ENCODE measurements at places on chromosomes 2 and 18. TPM values are rescaled to one million over a fixed set of nuclear protein-coding genes. Genes with fewer than 3 reads are reported as not detected.

- no peaks in the 10 kb centered on the region for H3K27me3 ChIP-seq
- no peak overlapping the region for H3K4me3 ChIP-seq
- no peaks in the 10 kb centered on the region for H3K4me1 ChIP-seq
- DNase-seq = peak; percentile 35
- H3K36me3 ChIP-seq = peaks cover 39% of the 10 kb centered on the region
Observed at GRCh38 chr18:49250816-49251388, 209.5 kb downstream of the DYM start.

- no peak overlapping the region for H3K27ac ChIP-seq
Observed at GRCh38 chr2:54545702-54546450, 89.7 kb downstream of the SPTBN1 start.

The SGPP2 gene
- total RNA-seq = 9.4 TPM

- no peak for DNase-seq
- peaks cover 48% of the 10 kb centered on the region for H3K27me3 ChIP-seq
- no peak overlapping the region for H3K27ac ChIP-seq
- H3K36me3 ChIP-seq = no peaks in the 10 kb centered on the region
Observed at GRCh38 chr2:118805064-118805690, 42.3 kb downstream of the EN1 start.

- H3K27ac ChIP-seq = no peak overlapping the region
- no peak for DNase-seq
- no peaks in the 10 kb centered on the region for H3K4me1 ChIP-seq
- H3K36me3 ChIP-seq = no peaks in the 10 kb centered on the region
- H3K4me3 ChIP-seq = no peak overlapping the region
Observed at GRCh38 chr18:10354241-10354811, 100.1 kb upstream of the APCDD1 start.

GRCh38 chr18:31246460-31246859, 71.5 kb upstream of the DSG1 start:
- DNase-seq = no peak
- no peaks in the 10 kb centered on the region for H3K27me3 ChIP-seq
- no peak overlapping the region for H3K4me3 ChIP-seq
- H3K27ac ChIP-seq = no peak overlapping the region

- H3K4me1 ChIP-seq = peaks cover 6% of the 10 kb centered on the region
- DNase-seq = no peak
- H3K4me3 ChIP-seq = no peak overlapping the region
- H3K27ac ChIP-seq = no peak overlapping the region
Observed at GRCh38 chr2:179966778-179967394, 40.2 kb downstream of the CWC22 start.

GRCh38 chr2:200405599-200406298, 99.3 kb downstream of the SPATS2L start:
- H3K27ac ChIP-seq = peak overlapping the region; percentile 45
- no peaks in the 10 kb centered on the region for H3K27me3 ChIP-seq
- peaks cover 29% of the 10 kb centered on the region for H3K4me1 ChIP-seq

The NEUROD1 gene
- total RNA-seq = not detected

GRCh38 chr2:168482952-168483831, 27.1 kb downstream of the CERS6 start:
- no peak for DNase-seq
- H3K27ac ChIP-seq = no peak overlapping the region
- peaks cover 32% of the 10 kb centered on the region for H3K4me1 ChIP-seq
- H3K4me3 ChIP-seq = no peak overlapping the region
- H3K27me3 ChIP-seq = no peaks in the 10 kb centered on the region

The SFT2D3 gene
- 3.1 TPM for total RNA-seq

GRCh38 chr2:222468346-222468745, 44.0 kb downstream of the SGPP2 start:
- no peak overlapping the region for H3K27ac ChIP-seq
- no peaks in the 10 kb centered on the region for H3K36me3 ChIP-seq
- H3K4me3 ChIP-seq = no peak overlapping the region
- peaks cover 12% of the 10 kb centered on the region for H3K27me3 ChIP-seq
- H3K4me1 ChIP-seq = no peaks in the 10 kb centered on the region
- DNase-seq = no peak

DNA sequence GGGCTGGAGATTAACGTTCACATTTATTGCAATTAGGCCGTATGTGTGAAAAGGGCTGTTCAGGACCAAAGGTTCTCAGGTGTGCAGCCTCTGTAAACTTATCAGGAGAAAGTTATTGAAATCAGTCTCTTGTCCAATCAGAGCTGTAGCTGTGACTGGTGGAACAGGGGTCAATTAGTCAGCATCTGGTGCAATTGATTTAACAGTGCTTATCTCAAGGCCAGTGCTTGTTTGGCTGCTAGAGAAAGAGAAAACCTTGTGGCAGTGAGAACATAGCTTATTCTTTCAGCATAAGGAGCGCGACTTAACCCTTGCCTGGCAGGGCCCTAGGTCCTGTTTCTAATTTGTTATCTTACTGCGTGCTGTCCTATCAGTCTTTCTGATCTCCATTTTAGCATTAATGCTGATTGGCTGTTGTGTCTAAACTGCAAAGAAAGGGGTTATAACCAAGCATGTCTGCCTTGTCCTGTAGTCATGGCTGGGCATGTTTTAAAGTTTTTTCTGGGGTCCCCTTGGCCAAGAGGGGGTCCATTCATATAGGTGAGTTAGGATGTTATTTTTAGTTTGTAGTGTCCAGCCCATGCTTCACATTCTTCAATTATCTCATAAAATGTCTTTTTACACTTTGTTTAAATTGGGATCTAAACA, 66.4 kb downstream of the CYB5A start:
- H3K4me3 ChIP-seq = no peak overlapping the region
- no peak for DNase-seq
- H3K4me1 ChIP-seq = no peaks in the 10 kb centered on the region
- no peaks in the 10 kb centered on the region for H3K36me3 ChIP-seq
- H3K27ac ChIP-seq = no peak overlapping the region

DNA sequence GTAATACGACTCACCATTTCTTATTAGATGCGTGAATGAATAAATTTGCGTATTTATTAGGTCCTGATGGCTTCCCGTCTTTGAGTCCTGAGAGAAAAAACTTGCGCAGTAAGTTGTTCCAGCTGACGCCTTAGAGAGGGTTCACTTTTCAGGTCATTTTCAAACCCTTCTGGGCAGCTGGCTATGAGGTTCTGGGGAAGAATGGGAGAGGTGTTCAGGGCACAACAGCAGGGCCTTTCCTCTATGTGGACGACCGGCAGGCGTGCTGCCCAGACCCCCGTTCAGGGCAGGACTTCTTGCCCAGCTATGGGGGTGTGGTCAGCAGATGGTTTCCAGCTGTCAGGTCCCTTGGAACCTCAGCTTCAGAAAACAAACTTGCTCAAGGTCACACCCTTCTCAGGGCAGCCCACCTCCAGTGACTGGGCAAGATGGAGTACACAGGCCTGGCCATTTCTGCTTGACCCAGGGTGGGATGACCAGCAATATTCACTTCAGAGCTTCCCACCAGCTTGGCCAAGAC, 61.1 kb upstream of the TNP1 start:
- H3K4me1 ChIP-seq = no peaks in the 10 kb centered on the region
- H3K27ac ChIP-seq = no peak overlapping the region
- no peaks in the 10 kb centered on the region for H3K36me3 ChIP-seq
- no peak overlapping the region for H3K4me3 ChIP-seq

DNA sequence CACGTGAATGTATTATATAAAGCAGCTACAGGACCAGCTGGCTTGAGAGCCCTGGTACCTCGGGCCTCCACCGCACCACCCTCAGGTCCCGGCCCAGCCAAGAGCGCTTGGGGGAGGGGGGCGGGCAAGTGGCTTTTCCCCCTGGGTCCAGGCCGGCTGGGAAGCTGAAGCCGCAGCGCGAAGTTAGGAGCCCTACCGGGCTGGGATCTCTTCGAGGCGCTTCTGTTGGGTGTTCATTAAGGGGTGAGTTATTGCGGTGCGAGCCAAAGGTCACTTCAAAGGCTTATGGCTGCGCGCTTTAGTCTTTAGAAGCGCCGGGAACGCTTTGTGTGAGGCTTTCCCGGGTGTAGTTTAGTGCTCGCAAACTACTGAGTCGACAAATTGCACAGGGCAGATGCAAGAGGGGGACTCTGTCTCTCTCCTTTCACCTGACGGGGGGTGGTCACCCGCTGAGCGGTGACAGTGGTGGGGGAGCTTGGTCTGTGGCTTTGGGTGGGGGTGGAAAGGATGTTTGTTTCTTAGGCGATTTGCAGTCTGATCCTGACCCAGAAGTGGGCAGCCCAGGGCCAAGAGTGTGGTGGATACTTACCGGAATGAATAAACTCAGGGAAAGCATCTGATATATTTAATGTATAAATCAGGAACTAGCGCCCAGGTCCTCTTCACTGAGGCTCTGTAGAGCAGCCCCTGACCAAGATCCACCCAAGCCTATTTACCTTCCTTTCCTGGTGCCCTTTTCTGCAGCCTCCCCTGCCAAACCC, 6.0 kb downstream of the HOXD3 start:
- no peaks in the 10 kb centered on the region for H3K36me3 ChIP-seq
- no peak overlapping the region for H3K27ac ChIP-seq
- H3K27me3 ChIP-seq = peaks cover 80% of the 10 kb centered on the region
- H3K4me1 ChIP-seq = peaks cover 16% of the 10 kb centered on the region

The FIGN gene
- not detected for total RNA-seq

- H3K4me1 ChIP-seq = peaks cover 26% of the 10 kb centered on the region
- H3K36me3 ChIP-seq = no peaks in the 10 kb centered on the region
- no peak for DNase-seq
- no peak overlapping the region for H3K27ac ChIP-seq
- H3K27me3 ChIP-seq = peaks cover 35% of the 10 kb centered on the region
Observed at GRCh38 chr2:27493948-27494283, 1.1 kb downstream of the FNDC4 start.

- no peak overlapping the region for H3K4me3 ChIP-seq
- no peak for DNase-seq
- peaks cover 13% of the 10 kb centered on the region for H3K4me1 ChIP-seq
- H3K36me3 ChIP-seq = peaks cover 33% of the 10 kb centered on the region
- H3K27me3 ChIP-seq = peaks cover 2% of the 10 kb centered on the region
Observed at GRCh38 chr2:15170070-15170775, 390.9 kb downstream of the NBAS start.

DNA sequence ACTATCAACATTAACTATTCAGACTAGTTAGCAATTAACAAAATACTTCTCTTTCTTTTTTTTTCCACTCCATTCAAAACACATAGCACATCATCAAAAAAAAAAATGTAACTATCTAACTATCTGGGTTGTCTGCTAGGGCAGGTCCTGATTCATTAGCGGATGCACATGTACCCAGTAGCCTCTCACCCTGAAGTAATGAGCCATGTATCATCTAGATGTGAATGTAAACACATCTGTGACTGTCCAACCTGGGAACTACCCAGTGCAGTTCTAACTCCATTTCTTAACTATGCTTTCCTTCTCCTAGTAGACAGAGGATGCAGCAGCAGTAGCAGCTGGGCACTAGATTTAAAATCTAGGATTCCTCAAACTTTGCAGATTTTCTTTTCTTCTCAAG, 183.1 kb upstream of the PIK3C3 start:
- H3K4me1 ChIP-seq = no peaks in the 10 kb centered on the region
- no peak overlapping the region for H3K4me3 ChIP-seq
- no peak overlapping the region for H3K27ac ChIP-seq
- no peaks in the 10 kb centered on the region for H3K27me3 ChIP-seq
- H3K36me3 ChIP-seq = no peaks in the 10 kb centered on the region

The RNF125 gene
- 21.6 TPM for total RNA-seq

DNA sequence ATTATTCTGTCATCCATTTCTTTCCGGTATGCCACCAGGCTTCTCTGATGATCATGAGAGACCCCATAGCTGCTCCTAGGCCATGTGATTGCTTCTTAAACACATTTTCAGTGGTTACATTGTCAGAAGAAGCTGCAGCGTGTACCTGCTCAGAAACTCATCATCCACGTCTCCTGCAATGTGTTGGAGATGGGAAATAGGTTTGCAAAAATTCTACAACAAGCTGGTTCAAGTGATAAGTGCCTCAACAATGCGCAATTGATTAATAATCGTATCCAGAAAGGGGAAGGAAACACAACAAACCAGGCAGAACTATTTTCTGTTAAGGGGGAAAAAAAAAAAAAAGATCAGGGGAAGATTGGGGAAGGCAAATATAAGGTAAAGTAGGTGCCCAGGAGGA, 75.7 kb upstream of the THUMPD2 start:
- no peaks in the 10 kb centered on the region for H3K36me3 ChIP-seq
- no peak for DNase-seq
- no peak overlapping the region for H3K27ac ChIP-seq
- peaks cover 8% of the 10 kb centered on the region for H3K4me1 ChIP-seq

GRCh38 chr2:31319406-31320175, 85.6 kb downstream of the EHD3 start:
- H3K27me3 ChIP-seq = no peaks in the 10 kb centered on the region
- peak; percentile 51 for DNase-seq
- no peak overlapping the region for H3K4me3 ChIP-seq

The SERPINB11 gene
- not detected for total RNA-seq

The FOXD4L1 gene
- total RNA-seq = 0.14 TPM

GRCh38 chr2:202682274-202682673, 47.5 kb downstream of the FAM117B start:
- peaks cover 34% of the 10 kb centered on the region for H3K4me1 ChIP-seq
- peaks cover 27% of the 10 kb centered on the region for H3K36me3 ChIP-seq
- no peaks in the 10 kb centered on the region for H3K27me3 ChIP-seq
- no peak overlapping the region for H3K4me3 ChIP-seq
- no peak for DNase-seq

- H3K36me3 ChIP-seq = no peaks in the 10 kb centered on the region
- H3K27ac ChIP-seq = no peak overlapping the region
- no peak overlapping the region for H3K4me3 ChIP-seq
- no peak for DNase-seq
Observed at GRCh38 chr18:4721545-4721944, 266.4 kb upstream of the DLGAP1 start.

The KCNE4 gene
- total RNA-seq = not detected

DNA sequence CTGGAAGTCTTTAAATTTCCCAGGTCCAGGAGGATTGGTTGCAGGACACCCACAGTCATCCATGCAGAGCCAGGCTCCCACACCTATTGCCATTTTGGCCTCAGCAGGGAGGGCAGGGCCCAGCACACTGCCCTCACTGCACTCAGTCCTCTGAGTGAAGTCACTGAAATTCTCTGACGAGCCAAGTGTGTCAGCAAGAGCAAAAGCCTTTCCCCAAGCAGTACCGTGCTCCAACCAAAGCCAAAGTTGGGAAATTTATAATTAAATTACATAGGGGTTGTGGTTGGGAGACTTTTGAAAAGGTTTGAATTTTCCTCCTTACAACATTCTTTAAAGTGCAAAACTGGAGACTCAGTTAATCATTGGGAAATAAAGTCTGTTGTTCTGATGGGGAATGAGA, 98.5 kb upstream of the CD226 start:
- no peak overlapping the region for H3K4me3 ChIP-seq
- H3K36me3 ChIP-seq = peaks cover 26% of the 10 kb centered on the region
- H3K27me3 ChIP-seq = no peaks in the 10 kb centered on the region
- peak overlapping the region; percentile 37 for H3K27ac ChIP-seq
- no peak for DNase-seq

DNA sequence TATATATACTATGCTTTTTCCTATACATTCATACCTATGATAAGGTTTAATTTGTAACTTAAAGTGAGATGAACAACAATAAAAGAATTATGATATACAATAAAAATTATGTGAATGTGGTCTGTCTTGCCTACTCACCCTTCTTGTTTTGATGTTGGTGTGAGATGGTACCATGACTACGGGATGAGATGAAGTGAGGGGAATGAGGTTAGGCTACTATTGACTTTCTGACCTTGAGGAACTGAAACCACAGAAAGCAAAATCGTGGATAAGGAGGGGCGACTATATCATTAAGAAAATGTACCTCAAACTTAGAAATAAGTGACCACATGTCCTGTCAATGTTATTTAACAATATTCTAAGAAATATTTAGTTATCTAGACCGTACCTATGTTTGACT, 103.9 kb upstream of the PPP1CB start:
- H3K4me3 ChIP-seq = no peak overlapping the region
- H3K4me1 ChIP-seq = peaks cover 28% of the 10 kb centered on the region
- no peaks in the 10 kb centered on the region for H3K36me3 ChIP-seq

The CCNYL1 gene
- total RNA-seq = 4.0 TPM

The PSMA8 gene
- 2.0 TPM for total RNA-seq

The ACTR1B gene
- total RNA-seq = 92.0 TPM

Measured in activated CD4-positive, alpha-beta T cell treated with anti-CD3 and anti-CD28 coated beads for 36 hours (primary cell).